Stimulated activated CD4-positive, alpha-beta T cell treated with anti-CD3 and anti-CD28 coated beads, Interleukin-15, amount 100 ng/mL, for 48 hours (primary cell): ENCODE measurements at places on chromosomes 13 and 19.

- DNase-seq, result peak; percentile 33
Measured at GRCh38 chr13:29594303-29594709, 1.2 kb downstream of the SLC7A1 start.

DNA sequence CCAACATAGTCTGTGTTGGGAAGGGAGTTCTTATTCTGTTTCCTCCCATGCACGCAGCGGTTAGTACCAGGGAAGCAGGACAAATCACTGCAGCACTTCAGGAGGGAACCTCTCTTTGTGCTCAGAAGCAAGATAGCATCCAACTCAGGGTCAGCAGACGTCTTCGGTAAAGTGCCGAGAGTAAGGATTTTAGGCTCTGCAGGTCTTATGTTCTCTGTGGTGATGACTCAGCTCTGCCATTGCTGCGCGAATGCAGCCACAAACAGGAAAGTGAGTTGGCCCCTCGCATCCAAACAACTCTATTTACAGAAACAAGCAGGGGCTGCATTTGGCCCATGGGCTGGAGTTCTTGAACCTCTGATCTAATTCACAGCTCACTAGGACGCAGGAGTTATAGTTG, 122.1 kb upstream of the SPATA13 start:
- DNase-seq, result no peak

DNA sequence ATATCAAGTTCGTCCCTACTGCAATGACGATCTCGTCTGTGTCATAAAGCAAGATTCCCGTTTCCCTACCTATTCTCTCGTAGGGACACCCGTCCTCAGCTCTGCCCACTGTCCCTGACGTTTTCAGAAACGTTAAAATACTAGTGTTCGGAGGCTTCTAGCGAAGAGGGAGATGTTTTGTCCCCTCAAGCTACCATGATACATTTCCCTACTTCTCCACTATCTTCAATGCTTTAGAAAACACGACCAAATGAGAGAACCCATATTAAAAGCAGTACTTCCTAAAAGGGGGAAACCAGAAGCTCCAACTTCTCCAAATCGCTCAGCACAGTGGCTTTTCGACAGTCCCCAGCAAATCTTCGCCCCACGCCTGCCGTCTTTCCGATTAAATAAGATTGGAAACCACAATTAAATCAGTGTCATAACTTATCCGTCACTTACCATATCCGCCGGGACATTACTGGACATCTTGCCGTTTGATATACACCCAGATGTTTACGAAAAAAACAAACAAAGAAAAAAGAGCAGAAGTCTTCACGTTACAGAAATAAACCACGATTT, 1.3 kb downstream of the UBL3 start:
- DNase-seq, result no peak

GRCh38 chr19:35246466-35247092, 2.2 kb upstream of the LSR start:
- DNase-seq, result no peak

- peak; percentile 76 for DNase-seq
Measured at GRCh38 chr19:50486823-50487515, 10.3 kb upstream of the GARIN5A start.

- DNase-seq, result no peak
Measured at GRCh38 chr13:110838867-110839538, 75.9 kb downstream of the ANKRD10 start.

DNA sequence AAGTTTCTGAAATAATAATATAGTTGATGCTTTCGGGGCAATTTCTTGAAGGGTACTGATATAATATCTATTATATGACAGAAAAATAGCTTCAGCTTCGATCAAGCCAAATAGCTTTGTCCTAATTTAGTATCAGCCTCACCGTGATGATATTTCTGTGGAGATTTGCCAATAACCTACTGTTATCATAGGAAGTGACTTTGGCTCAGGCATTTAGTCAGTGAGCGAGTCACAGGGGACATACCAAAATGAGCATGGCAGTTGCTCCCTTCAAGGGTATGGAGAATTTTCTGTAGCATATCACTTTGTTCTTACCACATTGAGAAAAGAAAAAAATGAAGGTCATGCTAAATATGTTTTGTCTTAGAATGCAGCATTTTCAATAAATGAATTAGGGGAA, 767.6 kb upstream of the SLITRK1 start:
- DNase-seq, result no peak

GRCh38 chr13:66410314-66410713, 819.8 kb downstream of the PCDH9 start:
- no peak for DNase-seq

DNA sequence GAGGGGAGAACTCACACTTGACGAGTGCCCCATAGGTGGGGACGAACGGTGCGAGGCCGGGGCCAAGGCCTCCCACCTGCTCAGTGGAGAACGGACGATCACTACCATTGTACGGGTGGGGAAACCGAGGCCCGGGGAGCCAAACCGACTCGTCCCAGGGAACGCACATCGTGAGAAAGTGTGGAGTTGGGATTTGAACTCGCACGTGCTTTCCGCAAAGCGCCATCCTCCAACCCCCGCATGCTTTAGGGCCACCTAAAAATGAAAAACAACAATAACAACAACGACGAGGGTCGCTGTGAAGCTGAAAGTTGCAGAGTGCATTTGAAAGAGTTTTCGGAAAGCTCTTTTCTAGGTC, 458 bp downstream of the ARHGEF1 start:
- DNase-seq, result no peak

- DNase-seq, result no peak
Measured at GRCh38 chr19:30207357-30207756, 164.8 kb upstream of the ZNF536 start.

DNA sequence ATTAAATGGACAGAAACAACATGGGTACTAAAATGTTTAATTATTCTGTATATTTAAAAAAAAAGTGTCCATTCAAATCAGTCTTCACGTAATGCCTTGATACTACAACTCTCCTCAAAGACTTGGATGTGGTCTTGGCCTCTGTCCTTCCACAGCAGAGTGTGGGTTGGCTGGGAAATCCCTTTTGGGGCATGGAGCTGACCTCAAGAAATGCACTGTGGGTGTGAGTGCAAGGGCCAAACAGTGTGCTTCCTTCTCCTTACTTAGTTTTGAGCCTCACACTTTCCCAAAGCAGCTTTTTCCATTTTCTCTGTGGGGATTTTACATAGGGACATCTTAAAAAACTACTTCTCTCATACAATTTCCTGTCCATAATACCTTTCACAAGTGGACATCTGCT, 607.4 kb downstream of the EFNB2 start:
- DNase-seq, result no peak

- no peak for DNase-seq
Measured at GRCh38 chr13:78198419-78198818, 279.8 kb upstream of the EDNRB start.

DNA sequence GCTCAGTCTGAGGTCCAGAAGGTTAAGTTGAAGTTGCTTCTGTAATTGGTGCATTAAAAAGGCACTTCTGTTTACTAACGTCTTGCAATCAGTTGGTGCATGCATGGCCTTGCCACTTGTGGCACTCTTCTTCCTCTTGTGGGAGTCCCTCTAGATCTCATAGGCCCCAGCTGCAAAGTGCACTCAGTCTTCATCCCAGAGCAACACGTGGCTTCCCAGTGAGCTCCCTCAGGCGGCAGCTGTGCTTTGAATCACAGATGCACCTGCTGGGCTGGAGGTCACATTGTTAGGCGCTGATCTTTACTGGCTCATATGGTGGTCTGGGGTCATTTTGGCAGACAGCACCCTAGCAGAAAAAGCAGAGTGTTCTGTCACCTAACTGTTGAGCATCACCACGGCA, 215.7 kb downstream of the ZNF536 start:
- DNase-seq, result no peak

DNA sequence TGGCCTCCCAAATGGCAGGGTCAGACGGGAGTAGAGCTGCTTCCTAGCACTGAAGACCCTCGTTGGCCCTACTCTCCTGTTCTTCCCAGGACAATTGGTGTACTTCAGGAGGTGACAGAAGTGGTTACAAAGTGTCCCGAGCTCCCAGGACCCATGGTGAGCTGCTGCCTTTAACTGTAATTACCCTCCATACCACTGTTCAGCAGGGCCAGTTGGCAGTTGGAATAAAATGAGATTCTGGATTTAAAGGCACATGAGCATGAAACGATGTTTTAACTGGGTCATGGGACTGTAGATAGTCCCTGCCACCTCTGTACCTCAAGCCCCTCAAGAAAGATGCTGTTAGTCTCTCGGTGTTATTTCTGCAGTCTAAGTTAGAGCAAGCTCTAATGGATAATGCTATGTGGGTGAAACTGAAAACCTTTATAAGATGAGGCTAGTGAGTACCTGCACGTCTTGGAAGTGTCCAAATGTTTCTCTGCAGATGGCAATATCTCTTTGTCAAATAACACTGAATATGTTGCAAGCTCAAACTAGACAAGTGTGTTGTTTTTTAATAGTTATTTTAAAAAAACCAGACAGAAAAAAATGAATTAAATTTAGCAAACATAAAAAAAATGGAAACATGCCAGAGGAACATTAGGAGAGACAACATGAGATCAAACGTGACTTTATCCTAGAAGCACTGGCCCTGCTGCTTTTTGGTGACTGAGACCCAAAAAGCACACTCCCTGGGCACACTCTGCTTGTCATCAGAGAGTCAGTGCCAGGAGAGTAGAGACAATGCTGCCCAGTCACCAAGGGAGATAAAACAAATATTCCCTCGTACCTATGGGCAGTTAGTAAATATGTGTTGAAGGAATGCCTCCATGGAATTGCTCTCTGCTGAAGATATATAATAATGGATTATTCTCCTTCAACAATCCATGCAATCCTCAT, 266.3 kb downstream of the LMO7 start:
- DNase-seq, result no peak

- DNase-seq, result no peak
Measured at GRCh38 chr13:50090211-50090610, 75.0 kb downstream of the KCNRG start.

GRCh38 chr13:110266983-110267382, 40.0 kb downstream of the COL4A1 start:
- no peak for DNase-seq

- DNase-seq, result no peak
Measured at GRCh38 chr19:56106397-56106849, 14.7 kb downstream of the ZNF787 start.

DNA sequence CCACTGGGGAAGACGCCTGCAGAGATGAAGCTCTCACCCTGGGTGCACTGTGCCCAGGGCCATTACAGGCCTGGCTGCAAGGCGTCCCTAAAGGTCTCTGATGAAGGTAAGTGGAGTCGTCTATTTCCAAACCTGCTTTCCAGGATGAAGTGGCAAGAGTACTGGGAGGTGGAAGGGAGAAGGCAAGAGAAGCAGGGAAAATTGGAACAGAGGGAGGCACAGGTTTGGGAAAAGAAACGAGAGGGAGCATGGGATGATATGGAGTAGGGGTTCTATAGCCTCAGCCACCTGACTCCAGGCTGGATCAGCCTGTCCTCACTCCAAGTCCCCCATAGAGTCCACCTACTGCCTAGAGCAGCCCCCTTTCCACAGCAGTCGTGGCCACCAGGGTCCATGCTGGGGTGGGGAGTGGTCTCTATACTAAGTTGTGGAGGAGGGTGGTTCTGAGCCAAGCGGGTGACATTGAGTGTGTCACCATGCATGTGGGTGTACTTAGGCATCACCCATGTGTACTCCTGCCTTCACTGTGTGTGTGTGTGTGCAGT, at the start of gene OR10H5:
Gene OR10H5, plus strand, starts transcription at position 51 of the 545 bp plus-strand sequence. CDS start 6,388 bp downstream, outside the sequence.
- DNase-seq, result no peak

- DNase-seq, result no peak
Measured at GRCh38 chr13:113734826-113735125, 24.2 kb upstream of the TMEM255B start.

- no peak for DNase-seq
Measured at GRCh38 chr13:110641055-110642015, 26.0 kb downstream of the NAXD start.

GRCh38 chr19:21434967-21435544, 38.1 kb downstream of the ZNF493 start:
- no peak for DNase-seq

DNA sequence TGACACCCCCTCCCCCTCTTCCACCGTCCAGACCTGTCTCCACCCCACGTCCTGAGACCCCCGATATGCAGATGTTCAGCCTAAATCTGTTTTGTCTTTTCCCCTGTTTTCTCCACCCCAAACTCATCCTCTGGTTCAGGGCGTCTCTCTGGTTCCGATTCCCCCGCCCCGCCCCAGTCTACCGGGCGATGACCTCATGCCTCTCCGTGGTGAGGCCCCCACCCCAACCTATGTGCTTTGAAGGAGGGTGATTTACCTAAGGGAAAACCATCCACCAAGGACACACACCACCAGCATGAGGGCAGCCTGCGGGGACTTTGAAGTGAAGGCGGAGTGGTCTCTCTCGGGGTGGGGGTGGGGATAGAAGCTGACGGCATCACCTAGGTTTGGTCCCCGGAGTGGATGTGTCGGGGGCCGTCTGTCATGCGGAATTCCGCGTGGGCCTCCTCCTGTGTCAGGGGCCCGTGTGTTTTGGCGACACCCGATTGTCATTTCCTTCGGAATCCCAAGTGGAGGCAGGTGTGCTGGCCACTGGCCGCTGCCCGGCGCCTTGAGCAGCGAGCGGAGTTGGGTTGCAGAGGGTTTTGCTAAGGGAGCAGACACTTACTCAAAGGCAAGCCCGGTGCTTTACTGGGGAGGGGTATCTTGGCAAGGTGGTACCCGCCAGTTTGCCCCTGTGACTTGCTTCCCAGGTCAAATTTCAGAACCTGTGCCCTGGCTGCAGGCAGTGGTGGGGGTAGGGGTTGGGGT, 1.4 kb downstream of the FZR1 start:
- DNase-seq, result no peak

DNA sequence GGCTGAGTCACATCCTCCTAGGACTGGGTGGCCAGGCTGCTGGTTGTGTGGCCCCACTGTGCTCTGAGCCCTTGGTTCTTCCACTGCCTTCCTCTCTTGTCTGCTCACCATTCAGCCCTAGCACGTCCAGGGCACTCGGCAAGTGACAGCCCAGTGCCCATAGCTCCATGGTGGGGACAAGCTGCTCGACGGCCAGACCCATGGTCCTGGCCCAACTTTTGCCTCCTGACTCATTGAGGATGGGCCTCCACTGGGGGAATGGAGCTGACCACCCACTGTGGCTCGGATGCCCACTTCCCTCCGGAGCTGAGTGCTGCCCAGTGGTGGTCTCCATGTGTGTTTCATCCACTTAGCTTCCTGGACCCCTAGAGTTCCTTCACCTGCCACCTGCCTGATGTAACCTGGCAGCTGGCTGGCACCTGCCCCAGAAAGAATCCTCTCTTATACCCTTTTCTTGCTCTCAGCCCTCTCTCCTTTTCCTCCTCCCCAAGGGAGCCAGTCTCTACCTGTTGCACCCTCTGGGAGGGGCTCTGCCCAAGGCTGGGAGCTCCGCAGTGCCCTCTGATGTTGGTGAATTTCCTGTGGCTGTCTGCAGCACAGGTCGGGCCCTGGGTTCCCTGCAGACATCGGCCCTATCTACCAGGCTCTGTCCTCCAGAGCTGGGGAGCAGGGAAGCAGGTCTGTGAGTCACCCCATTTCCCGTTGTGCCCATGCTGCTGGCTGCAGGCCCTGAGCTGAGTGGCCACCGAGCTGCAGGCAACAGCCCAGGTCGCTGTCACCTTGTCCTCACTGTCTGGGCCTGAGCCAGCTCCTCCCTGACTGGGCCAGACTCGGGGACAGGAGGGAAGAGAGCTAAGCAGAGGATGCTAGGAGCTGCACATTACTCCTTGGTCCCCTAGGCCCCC, 7.4 kb downstream of the CHST8 start:
- no peak for DNase-seq
